ENCODE measurements at places on chromosomes 5 and 9.

DNA sequence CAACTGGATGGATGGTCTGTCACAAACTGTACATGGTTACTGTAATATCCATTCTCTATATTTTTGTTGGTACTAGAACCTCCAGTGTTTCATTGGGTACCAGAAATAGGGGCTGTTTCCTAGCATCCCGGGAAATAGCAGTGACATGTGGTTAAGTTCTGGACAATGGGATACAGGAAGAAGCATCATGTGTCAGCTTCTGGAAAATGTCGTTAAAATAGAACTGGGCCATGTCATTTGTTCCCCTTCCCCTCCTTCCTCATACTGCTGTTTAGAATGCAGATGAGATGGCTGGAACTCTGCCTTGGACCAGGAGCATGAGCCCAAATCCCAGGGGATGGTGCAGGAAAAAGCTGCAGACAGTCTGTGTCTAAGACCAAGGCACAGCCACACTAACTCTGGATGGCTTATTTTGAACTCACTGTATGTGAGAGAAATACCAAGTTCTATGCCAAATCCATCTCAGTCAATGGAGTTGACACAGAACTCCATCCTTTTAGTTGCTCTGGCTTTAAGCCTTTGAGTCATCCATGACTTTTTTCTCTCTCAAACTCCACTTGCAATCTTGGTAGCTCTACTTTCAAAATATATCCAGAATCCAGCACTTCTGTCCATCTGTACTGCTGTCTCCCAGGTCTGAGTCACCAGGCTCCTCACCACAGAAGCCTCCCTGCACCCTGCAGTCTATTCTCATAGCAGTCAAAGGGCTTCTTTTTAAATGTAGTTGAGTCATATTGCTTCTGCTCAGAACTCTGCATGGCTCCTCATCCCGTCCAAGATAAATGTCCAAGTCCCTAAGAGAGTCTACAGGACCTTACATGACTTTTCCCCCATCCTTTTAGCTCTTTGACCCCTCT, 184.2 kb downstream of the NSG2 start:
- DNase-seq = peak; percentile 26

- DNase-seq = peak; percentile 56
Measured at GRCh38 chr5:14727428-14727865, 62.9 kb downstream of the OTULIN start.

- DNase-seq = no peak
Measured at GRCh38 chr5:122751293-122751782, 23.5 kb upstream of the SNX2 start.

GRCh38 chr9:134929193-134930158, 11.8 kb upstream of the FCN1 start:
- DNase-seq = no peak

DNA sequence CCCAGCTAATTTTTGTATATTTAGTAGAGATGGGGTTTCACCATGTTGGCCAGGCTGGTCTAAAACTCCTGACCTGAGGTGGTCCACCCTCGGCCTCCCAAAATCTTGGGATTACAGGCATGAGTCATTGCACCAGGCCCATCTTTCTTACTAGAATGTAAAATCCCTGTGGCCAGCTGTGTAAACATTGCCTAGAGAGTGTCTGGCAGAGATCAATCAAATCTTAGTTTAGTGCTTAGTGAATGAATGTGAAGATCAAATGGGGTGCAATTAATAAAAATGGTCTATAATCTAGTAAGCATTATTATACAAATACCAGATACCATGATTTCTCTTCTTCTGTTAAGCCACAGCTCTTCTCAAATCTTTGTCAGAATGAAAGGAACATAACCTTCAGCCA, 289.9 kb downstream of the KCTD16 start:
- no peak for DNase-seq

- no peak for DNase-seq
Measured at GRCh38 chr5:142863856-142864255, 93.7 kb downstream of the ARHGAP26 start.

- no peak for DNase-seq
Measured at GRCh38 chr5:99398976-99399375, 470.2 kb upstream of the CHD1 start.
